ENCODE measurements at places on chromosomes 2 and 18.

- DNase-seq: no peak
Observed at GRCh38 chr2:158042245-158042644, 59.4 kb upstream of the UPP2 start.

DNA sequence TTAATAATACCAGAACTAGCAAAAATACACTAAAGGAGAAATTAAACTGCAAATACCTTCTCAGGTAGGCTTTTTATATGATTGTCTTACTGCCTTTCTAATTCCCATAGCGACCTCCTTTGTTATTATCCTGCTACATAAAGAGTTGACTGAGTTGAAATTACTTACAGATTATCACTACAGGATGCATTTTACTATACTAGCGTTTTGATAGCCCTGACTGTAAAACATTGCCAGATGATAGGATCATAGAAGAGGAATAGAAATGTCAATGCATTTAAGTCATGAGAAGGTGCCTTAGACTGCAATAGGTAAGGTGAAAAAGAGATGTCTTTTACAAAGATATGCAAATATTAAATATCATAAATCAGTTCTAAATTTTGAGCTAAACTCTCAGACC is 639.7 kb downstream of the NRXN1 start:
- no peak for DNase-seq

DNA sequence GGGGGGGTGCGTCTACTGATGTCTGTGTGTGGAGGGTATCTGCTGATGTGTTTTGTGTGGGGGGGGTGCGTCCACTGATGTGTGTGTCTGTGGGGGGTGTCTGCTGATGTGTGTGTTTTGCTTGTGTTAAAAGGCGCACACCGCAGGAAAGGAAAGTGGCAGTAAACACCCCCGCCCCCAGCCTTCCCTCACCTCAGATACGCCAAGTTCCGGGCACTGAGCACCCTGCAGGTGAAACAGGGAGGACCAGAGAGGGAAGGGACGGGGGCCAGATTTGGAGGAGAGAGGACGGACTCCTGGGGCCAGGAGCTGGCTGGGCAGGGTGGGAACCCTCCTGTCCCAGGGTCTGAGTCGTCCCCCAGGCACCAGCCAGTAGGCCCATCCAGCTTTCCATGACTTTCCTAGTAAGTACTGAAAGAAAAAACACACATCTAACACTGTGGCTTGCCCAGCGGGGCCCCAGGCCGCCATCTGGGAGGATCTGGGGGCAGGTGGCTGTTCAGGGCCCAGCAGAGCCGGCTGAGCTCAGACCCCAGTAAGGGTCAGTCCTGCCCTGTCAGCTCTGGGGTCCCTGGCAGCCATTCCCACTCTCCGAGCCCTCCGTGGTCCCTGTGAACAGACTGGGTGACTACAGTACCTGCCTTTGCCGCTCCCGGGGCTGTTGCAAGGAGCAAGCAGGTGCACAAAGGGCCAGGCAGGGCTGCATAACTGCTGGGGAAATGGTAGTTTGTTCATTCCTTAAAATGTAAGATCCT is 126.9 kb downstream of the NFATC1 start:
- no peak for DNase-seq

DNA sequence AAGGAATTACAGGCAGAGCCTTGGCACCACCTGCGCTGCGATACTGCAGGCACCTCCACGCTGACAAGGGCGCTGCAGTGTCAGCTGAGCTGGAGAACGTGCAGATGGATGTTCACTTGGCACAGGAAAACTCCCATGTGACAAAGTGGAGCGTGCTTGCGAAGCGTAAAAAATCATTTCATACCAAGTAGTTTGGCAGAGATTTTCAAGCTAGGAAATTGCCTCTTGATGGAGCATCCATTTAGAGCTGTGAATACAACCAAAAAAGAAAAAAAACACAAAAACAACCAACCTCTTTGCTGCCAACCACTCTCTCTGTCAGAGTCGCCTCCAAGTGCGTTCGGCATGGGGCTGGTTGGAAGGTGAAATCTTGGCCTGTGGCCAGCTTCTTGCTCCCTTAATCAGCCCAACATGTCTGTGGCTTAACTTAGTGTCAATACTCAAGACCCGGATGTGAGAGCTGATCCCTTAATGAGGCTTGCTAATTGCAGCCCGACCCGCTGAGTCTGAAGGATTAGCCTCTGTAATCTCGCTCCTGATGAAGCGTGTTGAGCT is 38.1 kb downstream of the ACOXL start:
- no peak for DNase-seq

DNA sequence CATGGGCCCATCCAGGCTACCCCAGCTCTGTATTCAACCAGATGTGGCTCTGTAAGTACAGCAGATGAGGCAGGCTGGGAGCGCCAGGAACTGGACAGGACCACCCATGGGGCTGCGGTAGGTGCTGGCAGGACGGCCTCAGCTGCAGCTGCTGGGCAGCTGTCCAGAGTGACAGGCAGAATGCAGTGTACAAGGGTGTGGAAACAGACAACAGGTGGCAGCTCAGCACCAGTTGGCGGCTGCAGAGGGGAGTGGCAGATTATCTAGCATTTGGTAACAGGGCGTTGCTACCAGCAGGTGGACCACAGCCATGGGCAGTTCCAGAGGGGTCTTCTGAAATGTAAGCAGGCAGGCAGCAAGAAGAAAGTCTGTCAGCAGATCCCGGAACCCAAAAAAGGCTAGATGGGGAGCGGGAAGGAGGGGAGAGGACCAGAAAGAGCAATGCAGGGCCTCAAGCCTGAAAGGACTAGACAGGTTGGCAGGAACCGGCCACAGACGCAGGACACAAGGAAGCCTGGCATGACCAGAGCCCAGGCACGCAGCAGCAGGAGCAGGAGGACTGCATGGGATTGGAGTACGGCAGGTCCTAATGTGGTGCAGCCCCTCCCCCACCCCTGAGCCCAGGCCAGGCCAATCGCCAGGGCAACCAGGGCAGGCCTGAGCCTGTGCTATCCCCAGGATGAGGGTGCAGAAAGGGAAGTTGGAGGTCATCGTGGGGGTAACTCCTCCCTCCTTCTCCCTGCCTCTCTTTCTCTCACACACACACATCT is 24.7 kb downstream of the PKDCC start:
- DNase-seq: no peak

DNA sequence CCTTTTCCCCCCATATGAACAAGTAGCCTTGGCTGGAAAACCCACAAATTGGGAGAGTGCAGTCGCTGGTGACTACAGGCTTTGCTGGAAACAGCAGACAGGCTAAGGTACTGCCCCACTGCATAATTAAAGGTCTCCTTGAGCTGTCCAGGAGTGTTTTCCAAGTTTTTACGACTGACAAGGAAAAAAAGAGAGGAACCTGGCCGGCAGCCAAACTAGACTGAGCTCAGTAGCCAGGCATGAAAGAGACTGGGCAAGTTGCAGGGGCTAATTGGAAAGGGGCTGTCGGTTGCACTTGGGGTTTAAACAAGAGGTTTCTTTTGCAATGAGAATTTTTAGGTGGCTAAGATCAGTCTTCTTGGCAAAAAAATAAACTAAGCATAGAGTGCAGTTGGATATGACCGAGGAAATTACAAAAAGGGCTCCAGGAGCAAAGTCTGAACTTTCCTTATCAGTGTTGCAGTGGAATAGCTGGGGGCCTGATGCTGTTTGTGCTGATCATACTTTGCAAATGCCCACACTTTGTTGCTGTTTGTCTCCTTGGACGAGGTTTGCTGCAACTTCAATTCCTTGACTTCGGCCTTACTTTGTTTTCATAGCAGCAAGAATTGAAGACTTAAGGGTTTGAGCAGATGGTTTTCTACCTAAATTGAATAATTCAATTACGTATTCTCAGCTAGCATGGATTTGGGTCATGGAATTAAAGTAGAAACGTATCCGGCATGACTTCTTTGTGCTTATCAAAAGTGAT is 2.1 kb downstream of the GULP1 start:
- DNase-seq: no peak

- peak; percentile 44 for DNase-seq
Observed at GRCh38 chr2:144372410-144373080, 147.4 kb downstream of the ZEB2 start.

DNA sequence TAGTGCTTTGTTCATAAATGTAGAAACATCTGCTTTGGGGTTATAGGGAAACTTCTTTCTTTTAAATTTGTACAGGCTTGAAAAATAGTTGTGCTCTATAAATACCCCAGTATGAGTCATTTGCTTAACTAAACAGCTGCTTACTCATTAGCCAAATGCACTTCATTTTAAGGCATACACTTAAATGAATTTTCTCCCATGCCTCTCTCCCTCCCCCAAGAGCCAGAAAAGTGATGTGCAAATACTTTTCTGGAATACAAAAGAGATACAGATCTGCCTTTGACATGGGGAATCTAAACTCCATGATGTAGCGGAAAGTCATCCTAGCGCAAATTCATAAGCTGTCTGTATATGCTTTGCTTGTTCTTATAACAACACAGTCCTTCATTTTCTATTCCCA is 469.4 kb downstream of the DLGAP1 start:
- DNase-seq: no peak

DNA sequence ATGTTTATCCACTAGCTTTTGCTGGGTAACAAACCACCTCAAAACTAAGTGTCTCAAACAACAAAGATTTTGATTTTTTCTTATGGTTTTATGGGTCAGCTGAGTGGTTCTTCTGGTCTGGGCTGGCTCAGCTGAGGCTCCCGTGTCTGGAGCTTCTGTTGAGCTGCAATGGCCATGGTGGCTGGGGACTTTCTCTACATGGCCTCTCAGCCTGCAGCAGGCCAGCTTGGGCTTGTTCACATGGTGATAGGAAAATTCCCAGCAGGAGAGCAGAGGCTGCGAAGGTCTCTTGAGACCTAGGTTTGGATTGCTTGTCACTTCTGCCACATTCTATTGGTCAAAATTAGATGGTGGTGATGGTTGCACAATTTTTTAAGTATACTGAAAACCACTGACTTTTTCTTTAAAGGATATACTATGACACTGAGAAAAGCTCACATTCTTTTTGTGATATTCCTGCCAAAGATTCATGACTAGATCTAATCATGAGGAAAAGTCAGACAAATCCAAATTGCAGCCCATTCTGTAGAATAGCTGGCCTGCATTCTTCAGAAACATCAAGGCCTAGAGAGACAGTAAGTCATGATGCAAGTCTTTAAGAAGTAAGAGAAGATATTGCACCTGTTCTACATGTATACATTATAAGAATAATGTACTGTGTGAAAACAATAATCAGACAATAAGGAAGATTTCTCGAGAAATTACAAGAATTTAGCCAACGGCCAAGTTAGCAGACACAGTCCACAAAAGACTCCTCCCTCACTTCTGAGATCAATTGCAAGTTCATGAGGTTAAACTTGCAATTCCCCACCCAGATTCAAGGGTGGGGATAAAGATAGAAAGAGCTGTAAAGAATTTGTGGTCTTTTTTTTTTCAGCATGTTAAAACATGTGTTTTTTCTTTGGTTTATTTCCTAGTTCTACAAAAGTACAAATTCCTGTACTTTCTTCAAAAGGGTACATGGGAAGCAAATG is 35.0 kb upstream of the IL1R2 start:
- DNase-seq: no peak

GRCh38 chr2:224190936-224191270 is 151.8 kb upstream of the SERPINE2 start:
- DNase-seq: no peak

DNA sequence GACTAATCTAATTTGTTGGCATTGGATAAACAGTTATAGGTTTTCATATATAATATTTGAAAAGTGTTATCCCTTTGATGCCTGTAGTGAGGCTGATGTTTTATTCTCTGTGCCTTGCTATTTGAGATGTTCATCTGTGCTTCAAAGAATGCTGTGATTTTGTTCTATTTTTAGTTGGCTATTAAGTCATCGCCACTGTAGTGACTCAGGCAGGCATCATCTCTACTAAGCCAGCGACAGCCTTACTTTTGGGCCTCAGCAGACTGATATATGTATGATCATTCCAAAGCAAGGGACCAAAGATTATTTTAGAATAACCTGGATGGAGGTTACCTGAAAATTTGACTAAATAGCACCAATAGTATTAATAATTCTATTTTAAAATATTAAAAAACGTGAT is 1674.5 kb upstream of the NXPH2 start:
- DNase-seq: no peak

- no peak for DNase-seq
Observed at GRCh38 chr2:214519258-214519818, 108.5 kb downstream of the VWC2L start.

DNA sequence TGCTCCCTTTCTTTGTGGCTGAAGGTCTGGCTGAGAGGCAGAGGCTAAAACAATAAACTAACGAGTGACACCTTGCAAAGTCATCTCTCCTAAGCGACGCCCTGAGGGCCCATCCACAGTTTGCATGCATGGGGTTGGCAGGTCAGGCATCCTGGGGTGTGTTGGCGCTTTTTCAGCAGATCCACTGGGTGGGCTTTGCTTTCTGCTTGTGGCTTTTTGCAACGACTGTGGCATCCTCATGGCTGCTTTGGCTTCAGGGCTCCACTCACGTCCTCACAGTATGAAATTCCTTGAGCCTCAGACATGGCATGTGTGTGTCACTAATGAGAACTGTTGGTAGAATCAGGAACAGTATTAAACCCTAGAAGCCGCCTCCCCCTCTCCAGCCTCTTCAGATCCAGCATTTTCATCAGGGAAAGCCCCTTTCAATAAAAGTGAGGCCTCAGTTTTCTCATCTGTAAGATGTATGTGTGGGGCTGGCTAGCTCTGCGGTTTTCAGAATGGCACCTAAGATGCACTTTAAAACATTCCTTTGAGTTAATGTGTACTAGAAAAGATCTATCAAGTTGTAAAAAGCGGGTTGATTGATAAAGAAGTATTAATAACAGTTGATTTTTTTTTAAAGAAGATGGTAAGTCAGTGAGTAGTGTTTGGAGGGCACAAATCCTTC is 72.5 kb downstream of the SH3BP4 start:
- DNase-seq: no peak

- no peak for DNase-seq
Observed at GRCh38 chr2:216131175-216131926, 22.2 kb downstream of the XRCC5 start.

GRCh38 chr2:37568565-37568964 is 102.9 kb downstream of the CDC42EP3 start:
- DNase-seq: no peak

GRCh38 chr2:150480971-150481830 is 6.3 kb downstream of the RND3 start:
- no peak for DNase-seq

- DNase-seq: no peak
Observed at GRCh38 chr2:153005071-153005730, 286.8 kb downstream of the ARL6IP6 start.

- no peak for DNase-seq
Observed at GRCh38 chr2:7962161-7962560, 719.7 kb upstream of the ID2 start.

GRCh38 chr18:10234912-10235660 is 219.3 kb upstream of the APCDD1 start:
- DNase-seq: no peak

Data from AML-193 (cell line).